ENCODE measurements at places on chromosomes 13 and 19.

- no peak for DNase-seq
Observed at GRCh38 chr19:8242211-8242821, 33.1 kb downstream of the CERS4 start.

DNA sequence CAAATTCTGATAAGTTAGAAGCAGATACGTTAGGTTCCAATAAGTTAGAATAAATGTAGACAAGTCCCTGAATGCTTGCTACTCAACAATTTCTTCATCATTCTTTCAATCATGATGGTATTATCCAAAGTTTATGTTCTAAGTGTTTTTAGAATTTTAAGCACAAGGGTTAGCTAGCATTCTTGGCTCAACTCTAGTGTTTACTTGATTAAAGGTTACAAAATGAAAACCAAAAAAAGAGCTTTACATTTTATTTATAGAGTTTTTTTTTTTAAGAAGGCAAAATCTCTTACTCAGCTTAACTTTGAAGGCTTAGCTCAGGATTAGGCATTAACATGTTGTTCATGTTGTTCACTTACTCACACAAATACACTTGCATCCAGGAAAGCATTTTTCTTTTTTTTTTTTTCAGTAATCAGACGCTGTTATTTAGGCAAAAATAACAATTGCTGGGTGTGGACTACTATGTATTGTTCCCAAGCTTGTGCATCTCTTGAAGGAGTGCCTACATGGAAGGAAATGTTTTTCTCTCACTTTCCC is 420.6 kb downstream of the DCT start:
- no peak for DNase-seq

GRCh38 chr19:46474211-46474610 is 2.8 kb upstream of the PNMA8A start:
- no peak for DNase-seq

DNA sequence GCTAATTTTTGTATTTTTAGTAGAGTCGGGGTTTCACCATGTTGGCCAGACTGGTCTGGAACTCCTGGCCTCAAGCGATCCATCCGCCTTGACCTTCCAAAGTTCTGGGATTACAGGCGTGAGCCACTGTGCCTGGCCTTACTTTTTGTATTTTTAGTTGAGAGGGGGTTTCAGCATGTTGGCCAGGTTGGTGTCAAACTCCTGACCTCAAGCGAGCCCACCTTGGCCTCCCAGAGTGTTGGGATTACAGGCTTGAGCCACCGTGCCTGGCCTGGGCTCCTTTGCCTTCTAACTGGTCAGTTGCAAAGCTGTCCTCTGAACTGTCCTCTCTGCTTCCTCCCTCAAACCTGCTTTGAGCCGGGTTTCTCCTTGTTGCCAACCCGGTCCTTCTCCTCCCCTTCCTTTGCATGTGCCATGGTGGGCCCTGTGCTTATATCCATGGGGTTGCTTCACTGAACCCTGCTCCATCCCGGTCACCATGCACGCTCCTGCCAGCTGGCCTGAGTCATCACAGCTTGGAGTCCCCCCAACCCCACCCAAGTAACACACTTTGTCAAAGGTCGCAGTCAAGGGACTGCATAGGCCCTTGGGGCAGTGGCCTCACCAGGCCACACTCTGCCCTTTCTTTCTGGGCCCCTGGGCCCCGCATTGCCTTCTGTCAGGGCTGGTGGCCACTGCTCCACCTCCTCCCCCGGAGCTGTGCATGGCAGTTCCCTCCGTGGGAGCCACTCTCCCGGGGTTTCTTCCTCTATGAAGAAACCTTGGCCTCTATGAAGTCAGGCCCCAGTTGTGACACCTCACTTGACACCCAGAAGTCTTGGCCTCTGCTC is 21.2 kb downstream of the WTIP start:
- no peak for DNase-seq

All from NCI-H2081 treated with DMSO at 0.1 percent for 48 hours (cell line).